Activated naive CD4-positive, alpha-beta T cell treated with anti-CD3 and anti-CD28 coated beads for 36 hours (primary cell): ENCODE measurements at places on chromosomes 7 and 10.
A peak's percentile ranks its signal among the peaks of the same experiment; 100 is the strongest.

DNA sequence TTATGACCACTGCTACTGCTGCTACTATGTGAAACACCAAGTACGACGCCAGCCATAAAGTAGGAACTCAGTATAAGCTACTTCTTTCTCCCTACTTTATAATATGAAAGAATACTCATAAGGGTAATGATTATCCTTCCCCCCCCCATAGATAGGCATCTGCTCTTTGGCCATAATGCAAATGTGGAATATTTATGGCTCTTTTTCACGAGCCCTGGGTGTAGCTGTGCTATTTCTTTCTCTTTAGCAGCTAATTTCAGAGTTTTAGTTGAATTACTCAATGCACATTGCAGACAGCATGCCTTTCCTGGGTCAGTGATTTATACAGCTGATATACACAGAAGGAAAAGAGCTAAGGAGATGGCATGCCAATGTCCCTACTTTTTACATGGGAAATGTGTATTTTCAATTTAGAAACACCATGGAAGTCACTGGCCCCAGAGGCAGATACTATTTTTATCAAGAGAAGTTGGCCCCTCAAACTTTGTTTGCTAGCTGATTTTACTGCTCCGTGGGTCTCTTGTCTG is 234.1 kb upstream of the KIAA1217 start:
- DNase-seq: no peak

GRCh38 chr10:113665806-113666354 is 2.0 kb upstream of the NRAP start:
- no peak for DNase-seq

GRCh38 chr10:130747946-130748345 is 563.6 kb downstream of the TCERG1L start:
- DNase-seq: no peak

GRCh38 chr10:49005270-49005669 is 65.6 kb upstream of the LRRC18 start:
- DNase-seq: no peak

DNA sequence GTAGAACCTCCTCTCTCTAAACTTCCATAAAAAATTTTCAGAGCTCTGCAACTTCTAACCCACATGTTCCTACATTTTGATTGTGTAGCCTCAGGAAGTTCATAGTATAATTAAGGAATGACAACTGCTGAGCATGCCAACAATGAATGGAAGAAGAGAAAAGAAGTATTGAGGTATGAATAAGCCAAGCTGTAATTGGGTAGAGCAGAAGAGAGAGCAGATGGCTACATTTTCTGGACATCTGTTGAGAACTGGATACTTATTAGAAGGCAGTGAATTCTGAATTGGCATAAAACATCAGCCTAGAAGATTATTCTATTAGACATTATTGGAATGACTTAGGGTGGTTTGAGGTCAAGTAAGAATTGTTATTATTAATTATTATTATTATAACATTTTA is 728.3 kb upstream of the PHF14 start:
- DNase-seq: no peak

DNA sequence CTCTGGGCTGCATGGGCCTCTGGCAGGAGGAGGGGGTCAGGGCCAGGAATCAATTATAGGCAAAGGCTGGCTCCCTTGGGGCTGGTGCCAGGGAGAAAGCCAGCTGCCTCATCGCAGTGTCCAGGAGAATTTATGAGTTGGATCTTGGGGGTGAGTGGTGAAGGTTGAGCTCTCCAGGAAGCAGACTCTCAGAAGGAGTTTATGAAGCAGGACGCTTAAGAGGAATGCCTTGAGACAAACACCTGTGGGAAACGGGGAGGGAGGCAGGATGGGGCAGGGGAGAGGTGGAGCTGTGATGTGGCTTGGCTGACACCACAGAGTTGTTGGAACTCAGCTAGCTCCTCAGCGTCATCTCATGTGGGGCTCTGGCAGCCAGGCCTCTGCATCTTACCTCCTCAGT is 428.5 kb downstream of the RPS24 start:
- DNase-seq: no peak

- peak; percentile 24 for DNase-seq
These were observed 145.4 kb upstream of the ASAH2 start for GRCh38 chr10:50396491-50397311.

DNA sequence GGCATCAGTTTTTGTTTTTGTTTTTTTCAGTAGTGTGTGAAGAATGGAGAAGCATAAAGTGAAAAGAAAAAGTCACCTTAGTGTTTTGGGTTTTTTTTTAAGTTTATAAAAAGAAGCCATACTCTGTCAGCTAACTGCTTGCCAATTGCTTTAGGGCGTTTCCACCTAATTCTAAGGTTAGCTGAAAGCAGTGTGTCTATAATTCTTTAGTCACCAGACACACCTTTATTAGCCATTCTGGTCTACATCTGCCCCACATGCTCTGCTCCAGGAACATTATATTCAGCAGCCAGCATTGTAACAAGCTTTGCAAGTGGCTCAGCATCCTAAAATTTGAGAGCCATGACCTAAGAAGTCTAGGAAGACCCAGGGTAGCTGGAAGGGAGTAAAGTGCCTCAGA is 14.1 kb upstream of the SLC16A12 start:
- no peak for DNase-seq

DNA sequence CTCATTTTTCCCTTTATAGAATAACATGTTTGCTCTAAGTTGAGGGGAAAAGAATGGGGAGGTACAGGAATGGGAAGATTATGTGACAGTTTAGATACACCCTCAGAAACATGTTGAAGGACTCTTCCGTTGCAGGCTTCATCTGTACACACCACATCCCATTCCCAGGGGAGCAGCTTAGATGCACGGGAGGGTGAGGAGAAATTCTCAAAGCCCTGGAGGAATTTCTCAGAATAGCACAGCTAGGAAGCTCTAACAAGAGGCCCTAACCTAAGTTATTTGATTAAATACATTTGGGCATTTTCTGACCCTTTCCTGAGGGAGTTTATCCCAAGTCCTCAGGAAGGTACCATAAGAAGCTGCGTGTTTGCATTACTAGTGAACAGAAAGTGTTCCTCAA is 660.2 kb upstream of the IGFBP3 start:
- DNase-seq: no peak

DNA sequence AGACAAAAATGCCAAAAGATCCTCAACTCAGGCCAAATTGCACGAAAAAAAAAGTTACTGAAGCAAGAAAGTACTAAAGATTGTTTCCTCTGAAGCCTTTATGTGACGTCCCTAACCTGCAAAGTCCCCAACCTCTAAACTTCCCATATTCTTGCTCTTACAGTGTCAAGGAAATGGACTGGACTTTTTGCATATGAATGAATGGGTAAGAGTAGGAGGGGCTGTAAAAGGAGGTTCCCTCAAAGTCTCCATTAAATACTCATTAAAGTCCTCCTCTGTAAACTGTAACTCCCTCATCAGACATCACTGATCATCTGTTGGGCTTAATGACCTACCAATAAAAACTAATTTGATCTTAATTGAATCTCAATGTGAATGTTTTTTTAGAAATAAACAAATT is 164.8 kb upstream of the STEAP1 start:
- DNase-seq: no peak

GRCh38 chr10:96612055-96612830 is 25.4 kb upstream of the TM9SF3 start:
- no peak for DNase-seq

DNA sequence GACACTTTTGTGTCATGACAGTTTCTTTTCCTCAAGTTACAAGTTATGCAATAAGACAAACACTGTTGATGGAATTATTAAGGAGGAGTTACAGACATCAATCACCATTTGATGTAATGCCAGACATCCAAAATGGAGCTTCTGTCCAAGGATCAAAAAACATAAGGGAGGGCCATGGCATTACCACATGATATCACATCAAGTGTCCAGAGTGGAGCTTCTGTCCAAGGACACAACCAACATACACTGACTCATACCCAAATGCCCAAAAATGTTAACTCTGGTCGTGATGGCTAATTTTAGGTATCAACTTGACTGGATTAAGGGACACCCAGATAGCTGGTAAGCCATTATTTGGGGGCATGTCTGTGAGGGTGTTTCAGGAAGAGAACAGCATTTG is 140.4 kb downstream of the DOCK4 start:
- DNase-seq: no peak

DNA sequence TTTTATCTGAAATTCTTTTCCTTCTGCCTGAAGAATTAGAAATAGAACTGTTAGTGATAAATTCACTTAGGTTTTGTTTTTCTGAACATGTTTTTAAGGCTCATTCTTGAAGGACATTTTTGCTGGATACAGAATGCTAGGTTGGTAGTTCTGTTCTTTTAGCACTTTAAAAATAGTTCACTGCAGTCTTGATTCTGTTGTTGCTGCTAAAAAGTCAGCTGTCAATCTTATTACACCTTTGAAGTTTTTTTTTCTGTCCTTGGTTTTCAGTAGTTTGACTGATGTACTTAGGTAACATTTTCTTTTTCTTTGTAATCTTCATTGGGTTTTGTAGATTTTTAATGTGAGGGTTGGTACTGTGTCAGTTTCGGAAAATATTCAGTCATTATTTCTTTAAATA is 48.7 kb downstream of the C1GALT1 start:
- DNase-seq: no peak

DNA sequence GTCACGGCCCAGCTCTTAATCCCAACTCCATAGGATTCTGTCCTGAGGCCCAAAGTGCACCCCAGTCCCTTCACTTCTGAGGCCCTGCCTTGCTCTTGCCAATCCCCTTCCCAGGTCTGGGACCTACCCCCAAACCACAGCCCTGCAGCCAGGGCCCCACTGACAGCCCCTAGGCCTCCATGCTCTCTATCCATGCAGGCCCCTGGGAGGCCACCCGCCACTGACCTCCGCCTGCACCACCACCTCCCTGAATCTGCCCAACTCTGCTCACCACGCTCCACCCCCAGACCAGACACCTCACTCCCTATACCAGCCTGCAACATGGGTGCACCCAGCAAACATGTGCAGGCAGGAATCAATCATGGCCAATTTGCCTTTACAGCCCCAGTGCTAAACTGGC is 10.2 kb downstream of the SLIT1 start:
- DNase-seq: no peak

- no peak for DNase-seq
These were observed at the start of gene PDGFA for GRCh38 chr7:519484-520390. Gene PDGFA (minus strand): TSS chr7:519846. CDS start chr7:519001, 845 bp downstream.

DNA sequence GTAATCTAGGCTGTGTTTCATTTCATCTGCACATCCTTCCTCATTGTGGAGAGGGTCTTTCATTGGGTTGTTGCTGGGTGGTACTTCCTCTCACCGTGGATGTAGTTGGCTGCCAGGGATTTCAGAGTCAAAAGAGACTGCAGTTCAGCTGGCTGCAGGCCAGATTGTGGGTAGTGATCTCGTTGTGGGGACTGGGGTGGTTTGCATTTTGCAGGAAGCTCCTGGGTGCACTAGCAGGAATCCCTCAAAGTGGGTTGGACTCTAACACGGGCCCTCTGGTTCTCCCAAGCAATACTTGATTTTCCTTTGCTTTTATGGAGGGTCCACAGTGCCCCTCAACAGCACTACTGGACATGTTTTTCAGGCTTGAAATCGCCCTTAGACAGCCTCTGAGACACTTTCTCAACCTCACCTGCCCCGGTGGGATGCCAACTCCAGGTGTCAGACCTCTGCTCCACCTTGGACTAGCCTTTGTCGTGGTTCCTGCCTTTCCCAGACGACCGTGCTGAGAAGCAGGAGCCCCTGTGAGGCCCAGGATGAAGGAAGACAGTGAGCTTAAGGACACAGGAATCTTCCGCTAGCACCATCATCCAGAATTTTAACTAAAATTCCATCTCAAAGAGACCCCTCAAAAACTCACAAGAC is 23.9 kb upstream of the ZNF273 start:
- no peak for DNase-seq

DNA sequence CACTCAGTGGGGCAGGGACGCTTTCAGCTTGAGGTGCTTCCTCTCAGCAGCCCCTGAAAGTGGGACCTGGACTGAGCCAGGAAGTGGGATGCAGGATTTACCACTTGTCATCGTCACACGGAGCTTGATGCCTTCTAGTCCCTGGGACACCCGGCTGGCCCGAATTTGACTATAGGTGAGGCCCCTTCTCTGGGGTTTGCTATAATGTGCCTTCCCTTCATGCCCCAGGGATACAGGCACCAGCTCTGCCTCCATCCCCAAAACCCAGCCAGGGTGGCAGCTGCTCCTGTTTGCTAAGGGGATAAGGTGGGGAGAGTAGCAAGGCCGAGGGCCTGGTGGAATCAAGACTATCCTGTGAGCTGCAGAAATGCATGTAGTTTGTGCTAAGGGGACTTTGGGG is 235.0 kb downstream of the GLRX3 start:
- no peak for DNase-seq

DNA sequence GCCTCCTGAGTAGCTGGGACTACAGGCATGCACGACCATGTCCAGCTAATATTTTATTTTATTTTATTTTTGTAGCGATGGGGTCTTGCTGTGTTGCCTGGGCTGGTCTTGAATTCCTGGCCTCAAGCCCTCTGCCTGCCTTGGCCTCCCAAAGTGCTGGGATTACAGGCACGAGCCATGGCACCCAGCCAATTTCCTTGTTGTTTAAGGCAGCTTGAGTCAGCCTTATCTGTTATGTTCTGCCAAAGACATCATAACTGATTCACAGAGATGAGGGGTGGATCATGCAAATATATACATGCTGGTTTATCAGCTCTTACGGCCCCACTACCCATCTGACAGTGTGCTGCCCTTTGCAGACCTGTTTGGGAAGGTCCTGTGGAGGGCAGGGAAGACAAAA is 826.7 kb downstream of the TYW1 start:
- no peak for DNase-seq

GRCh38 chr7:148521271-148521670 is 69.3 kb upstream of the C7orf33 start:
- DNase-seq: no peak

DNA sequence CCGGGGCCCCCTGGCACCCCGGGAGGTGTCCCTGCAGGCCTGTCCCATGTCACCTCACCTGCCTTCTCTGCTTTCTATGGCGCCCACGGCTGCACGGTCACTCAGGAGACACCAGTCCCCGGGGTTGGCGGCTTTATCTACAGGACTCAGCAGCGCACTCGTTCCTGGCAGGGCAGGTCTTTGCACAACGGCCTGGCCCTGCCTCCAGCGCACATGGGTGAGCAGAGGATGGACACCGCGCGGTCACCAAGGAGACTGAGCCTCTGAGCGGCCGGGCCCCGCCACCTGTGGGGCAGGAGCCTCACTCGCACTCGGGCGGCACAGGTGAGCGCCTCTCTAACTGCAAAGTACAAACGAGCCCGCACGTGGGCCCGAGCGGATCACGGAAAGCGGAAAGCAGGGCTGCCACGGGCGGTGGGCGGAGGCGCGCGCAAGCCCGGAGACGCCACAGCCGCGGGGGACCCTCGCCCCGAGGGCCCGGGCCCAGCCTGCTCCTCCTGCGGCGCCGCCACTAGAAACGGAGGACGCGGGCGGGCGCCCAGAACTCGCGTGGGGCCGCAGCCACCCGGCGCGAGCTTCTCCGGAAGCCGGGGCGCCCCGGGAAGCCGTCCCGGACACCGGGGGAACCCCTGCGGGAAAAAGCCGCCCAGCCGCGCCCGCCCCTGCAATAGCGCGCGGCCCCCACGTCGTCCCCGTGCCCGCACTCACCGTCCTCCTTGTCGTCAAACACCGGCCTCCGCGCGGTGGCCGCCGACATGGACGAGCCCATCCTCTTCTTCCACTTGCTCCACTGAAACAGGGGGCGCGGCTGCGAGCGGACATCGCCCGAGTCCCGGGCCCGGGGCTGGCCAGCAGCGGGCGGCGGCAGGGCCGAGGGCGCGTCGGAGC is 642 bp downstream of the STK32C start:
- DNase-seq: peak; percentile 34

GRCh38 chr7:46163246-46163645 is 242.2 kb upstream of the IGFBP3 start:
- no peak for DNase-seq

- DNase-seq: no peak
These were observed 107.0 kb downstream of the CPXM2 start for GRCh38 chr10:123784646-123785045.

- no peak for DNase-seq
These were observed 15.0 kb downstream of the IDI2 start for GRCh38 chr10:1010703-1011102.
